ENCODE measurements at places on chromosomes 7 and 10.

GRCh38 chr10:48931188-48931587, 8.5 kb downstream of the LRRC18 start:
- DNase-seq = no peak

GRCh38 chr7:15561835-15562234, at the start of gene AGMO:
AGMO (minus strand) TSS chr7:15562015.
- no peak for DNase-seq

DNA sequence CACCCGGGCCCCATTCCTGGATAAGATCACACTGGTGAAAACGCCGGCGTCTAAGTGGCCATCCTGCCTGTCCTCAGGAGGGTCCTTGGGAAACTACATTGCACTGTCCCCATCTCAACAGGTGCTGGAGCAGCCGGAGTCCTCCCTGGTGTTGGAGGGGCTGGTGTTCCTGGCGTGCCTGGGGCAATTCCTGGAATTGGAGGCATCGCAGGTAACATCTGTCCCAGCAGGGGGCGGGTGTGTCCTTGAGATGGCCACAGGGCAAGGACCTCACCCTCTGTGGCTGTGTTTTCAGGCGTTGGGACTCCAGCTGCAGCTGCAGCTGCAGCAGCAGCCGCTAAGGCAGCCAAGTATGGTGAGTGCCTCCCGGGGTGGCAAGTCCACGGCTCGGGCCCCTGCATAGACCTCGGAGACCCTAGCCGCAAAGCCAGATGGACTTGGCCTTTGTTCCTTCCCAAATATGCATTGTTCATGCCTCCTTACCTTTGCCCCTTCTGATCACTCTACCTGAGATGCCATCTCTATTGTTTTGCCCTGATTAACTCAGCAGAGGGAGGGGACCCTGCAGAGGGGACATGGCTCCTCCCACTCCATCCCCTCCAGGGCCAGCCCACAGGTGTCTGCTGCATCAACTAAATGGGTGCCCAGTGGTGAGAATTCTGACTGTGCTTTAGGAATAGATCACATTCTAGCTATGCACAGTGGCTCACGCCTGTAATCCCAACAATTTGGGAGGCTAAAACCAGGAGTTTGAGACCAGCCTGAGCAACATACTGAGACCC, 23.8 kb downstream of the ELN start:
- DNase-seq = no peak

DNA sequence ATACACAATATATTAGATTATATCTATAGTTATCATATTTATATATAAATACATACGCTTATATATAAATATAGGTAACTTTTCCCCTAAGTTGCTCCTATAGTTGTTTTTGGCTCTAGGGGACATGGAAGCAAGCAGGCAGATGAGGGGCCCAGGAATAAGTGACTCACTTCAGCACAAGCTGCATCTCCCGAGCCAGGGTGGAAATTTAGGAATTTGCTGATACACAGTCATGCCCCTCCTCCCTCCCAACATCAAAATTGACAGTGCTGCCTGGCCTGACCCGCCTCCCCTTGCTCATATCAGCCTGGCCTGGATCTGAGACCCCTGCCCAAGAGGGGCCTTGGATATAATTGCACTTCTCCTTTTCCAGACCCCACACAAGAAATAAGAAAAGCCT, 33.8 kb downstream of the MKI67 start:
- DNase-seq = no peak

- no peak for DNase-seq
These were observed 71.0 kb downstream of the NRP1 start for GRCh38 chr10:33263453-33263852.

- no peak for DNase-seq
These were observed 181.3 kb downstream of the CDK14 start for GRCh38 chr7:90777465-90777864.

DNA sequence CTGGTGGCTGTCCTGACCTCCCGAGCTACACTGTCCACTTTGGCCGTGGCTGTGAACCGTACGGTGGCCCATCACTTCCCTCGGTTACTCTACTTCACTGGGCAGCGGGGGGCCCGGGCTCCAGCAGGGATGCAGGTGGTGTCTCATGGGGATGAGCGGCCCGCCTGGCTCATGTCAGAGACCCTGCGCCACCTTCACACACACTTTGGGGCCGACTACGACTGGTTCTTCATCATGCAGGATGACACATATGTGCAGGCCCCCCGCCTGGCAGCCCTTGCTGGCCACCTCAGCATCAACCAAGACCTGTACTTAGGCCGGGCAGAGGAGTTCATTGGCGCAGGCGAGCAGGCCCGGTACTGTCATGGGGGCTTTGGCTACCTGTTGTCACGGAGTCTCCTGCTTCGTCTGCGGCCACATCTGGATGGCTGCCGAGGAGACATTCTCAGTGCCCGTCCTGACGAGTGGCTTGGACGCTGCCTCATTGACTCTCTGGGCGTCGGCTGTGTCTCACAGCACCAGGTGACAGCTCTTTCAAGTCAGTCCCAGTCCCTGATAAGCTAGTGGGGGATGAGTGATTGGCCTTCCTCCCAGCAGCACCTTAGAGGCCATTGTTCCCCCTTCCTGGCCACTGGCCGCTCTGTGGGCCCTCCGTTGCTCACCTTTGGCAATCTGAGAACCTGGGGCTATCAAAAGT, 3.0 kb downstream of the CHPF2 start:
- DNase-seq = no peak

GRCh38 chr7:67008260-67008659, 11.6 kb downstream of the TYW1 start:
- DNase-seq = no peak

DNA sequence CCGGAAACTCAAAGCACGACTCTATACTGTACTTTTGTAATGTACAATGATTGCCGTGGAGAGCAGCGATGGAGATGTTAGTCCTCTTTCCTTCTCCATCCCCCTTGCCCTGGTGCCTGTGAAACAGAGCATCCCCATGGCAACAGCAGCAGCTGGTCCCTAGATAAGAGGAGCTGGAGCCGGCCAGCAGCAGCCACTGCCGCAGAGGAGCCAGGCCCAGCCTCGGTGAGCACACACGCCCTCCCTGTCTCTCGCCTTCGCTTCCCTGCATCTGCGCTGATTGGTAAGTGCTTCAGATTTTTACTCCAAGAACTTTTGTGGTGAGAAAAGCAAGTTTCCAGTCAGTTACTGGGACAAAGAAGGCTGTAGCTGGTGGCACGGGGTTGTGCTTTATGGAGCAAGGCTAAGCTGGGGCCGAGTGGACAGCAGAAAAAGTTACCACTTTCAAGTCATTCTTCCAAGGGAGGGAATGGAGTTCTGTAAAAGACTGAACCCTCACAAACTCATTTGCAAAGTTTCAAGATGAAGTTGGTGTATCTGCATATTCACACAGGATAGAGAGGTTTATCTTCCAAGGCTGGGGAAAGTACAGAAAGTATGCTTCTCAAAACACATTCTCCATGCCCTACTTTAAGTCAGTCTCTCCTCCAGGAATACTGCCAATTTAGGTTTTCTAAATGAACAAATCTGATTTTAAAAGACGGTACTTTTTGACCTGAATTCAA, at the start of gene PPP1R17:
Gene PPP1R17 (plus strand): TSS at position 192 of the 725 bp plus-strand sequence. CDS start 5,227 bp downstream, outside the sequence.
- no peak for DNase-seq

DNA sequence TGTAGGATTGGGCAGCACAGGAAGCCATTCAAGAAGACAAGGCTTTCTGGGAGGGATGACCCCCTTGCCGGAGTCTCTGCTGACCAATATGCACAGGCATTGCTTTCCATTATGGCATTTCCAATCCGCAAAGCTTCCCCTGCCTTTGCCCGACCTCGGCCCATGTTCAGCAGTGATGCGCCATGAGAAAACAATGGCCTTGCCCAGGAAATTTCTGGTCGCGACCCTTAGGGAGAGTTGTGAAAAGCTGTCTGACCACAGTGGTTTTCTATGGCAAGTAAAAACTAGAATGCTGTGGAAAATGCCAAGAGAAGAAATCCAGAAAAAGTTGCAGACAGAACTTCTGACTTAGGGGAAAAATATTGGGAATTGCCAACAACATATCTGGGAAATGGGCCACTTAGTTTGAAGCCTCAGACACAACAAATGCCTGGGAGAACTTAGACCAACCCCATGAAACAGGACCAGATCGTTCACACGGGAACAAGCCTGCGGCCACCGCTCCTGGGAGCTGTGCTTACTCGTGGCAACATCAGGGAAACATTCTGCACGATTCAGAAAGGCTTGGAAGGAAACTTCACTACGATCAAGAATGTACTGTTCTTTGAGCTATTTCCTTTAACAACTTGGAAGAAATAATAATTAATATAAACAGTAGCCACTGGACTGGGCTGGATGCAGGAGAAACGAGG, 512.4 kb downstream of the TNS3 start:
- DNase-seq = no peak

DNA sequence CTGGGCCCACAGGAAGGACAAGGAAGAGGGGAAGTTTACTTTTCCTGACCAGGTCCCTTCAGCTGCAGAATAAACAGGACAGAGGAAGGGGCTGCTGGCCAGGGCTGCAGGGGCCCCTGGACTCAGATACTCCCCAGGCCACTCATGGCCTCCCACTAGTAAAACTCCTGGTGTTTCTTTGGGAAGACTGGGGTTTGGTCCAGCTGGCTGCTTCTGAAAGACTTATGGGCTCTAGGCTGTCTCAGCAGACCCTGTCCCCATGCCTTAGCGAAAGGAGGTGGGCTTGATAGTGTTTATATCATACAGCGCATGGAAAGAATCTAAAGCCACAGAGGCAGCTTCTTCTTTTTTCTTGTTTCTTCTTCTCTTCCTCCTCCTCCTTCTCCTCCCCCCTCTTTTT, 56.4 kb downstream of the PALD1 start:
- DNase-seq = no peak

DNA sequence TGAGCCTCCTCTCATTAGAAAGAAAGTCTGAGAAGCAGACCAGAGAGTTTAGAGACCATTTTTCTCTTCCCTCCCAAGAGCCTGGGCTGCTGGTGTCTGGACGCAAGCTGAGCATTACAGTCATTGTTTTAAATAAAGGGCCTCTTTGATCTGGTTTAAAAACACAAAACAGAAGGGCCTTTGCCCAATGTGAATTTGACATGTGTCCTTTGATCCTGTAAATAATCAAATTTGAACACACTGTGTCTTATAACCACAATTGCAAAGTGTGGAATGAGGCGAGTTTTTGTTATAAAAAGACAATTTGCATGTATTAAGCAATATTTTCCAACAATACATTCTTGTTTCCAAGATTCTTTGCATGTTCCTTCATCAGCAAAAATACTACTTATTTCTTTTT, 158.5 kb downstream of the C7orf25 start:
- no peak for DNase-seq

DNA sequence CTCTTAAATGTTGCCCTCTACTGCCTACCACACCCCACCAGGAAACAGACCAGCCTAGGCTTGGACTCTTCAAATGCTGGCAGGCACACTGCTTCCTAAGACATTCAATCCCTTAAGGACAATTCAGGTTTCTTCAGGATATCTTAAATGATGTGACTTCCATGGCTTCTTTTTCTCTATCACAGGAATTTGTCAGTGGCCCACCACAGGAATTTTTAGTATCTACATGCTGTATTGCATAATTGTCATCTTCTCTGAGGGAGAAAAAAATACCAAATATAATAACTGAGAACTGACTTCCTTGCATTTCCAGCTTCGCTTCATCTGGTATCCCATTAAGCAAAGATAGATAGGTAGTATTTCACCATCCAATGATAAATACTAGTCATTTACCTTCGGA, 129.3 kb downstream of the WNT2 start:
- no peak for DNase-seq

GRCh38 chr7:26013551-26014083, 138.4 kb upstream of the NFE2L3 start:
- no peak for DNase-seq

DNA sequence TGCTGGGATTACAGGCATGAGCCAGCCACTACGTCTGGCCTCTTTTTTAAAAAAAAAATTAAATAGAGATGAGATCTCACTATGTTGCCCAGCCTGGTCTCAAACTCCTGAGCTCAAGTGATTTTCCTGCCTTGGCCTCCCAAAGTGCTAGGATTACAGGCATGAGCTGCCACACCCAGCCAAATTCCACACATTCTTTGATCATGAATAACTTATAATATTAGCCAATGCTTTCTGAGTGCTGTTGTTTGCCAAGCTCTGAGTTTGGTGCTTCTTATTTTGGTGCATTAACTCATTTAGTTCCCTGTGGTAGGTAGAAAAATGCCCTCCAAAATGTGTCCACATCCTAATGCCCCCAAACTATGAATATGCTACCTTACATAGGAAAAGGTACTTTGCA, 47.2 kb upstream of the MKI67 start:
- no peak for DNase-seq

GRCh38 chr7:73437091-73437490, 3.5 kb downstream of the FZD9 start:
- DNase-seq = no peak

DNA sequence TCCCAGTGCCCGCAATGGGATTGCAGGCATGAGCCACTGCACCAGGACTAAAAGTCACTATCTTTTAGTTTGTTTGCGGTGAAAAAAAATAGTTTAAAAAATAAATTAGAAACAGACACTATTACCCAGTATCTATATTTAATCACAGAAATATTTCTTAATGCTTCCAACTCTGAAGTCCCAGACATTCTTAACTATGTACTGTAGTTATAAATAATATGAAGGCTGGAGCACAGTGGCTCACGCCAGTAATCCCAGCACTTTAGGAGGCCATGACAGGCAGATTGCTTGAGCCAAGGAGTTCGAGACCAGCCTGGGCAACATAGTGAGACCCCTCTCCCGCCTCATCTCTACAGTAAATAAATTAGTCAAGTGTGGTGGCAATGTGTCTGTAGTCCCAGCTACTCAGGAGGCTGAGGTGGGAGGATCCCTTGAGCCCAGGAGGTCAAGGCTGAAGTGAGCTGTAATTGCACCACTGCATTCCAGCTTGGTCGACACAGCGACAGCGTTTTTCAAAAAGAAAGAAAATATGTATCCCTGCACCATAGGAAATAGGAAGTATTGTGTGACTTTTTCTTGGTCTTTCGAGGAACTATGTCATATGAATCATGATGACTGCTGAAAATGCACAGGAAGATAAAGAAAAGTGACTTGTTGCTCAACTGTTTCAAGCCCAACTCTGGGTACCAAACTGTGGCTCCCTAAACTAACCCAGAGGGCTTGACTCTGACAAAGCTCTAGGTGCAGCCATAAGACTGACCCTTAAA, 74.9 kb upstream of the STEAP1B start:
- no peak for DNase-seq

GRCh38 chr10:10551596-10552301, 465.9 kb upstream of the CELF2 start:
- DNase-seq = no peak

- DNase-seq = no peak
These were observed 4.4 kb upstream of the SEPHS1 start for GRCh38 chr10:13352519-13352918.

- DNase-seq = no peak
These were observed 65.0 kb upstream of the TES start for GRCh38 chr7:116145245-116145852.

DNA sequence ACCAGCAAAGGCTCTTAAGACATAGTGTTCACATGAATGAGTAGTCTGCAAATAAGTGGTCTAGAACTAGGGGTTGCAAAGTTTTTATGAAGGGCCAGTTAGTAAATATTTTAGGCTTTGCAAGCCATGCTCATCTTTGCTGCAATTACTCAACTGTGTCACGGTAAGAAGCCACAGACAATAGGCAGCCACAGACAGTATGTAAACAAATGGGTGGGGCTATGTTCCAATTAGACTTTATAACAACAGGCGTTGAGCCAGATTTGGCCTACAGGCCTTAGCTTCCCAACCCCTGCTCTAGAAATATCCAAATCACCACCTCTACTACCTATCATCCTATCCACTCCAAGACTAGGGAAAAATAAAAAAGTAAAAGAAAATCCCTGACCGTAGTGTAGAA, 9.2 kb downstream of the IKZF5 start:
- DNase-seq = no peak

Measured in effector memory CD8-positive, alpha-beta T cell (primary cell).